ENCODE measurements at places on chromosomes 3 and 15.

DNA sequence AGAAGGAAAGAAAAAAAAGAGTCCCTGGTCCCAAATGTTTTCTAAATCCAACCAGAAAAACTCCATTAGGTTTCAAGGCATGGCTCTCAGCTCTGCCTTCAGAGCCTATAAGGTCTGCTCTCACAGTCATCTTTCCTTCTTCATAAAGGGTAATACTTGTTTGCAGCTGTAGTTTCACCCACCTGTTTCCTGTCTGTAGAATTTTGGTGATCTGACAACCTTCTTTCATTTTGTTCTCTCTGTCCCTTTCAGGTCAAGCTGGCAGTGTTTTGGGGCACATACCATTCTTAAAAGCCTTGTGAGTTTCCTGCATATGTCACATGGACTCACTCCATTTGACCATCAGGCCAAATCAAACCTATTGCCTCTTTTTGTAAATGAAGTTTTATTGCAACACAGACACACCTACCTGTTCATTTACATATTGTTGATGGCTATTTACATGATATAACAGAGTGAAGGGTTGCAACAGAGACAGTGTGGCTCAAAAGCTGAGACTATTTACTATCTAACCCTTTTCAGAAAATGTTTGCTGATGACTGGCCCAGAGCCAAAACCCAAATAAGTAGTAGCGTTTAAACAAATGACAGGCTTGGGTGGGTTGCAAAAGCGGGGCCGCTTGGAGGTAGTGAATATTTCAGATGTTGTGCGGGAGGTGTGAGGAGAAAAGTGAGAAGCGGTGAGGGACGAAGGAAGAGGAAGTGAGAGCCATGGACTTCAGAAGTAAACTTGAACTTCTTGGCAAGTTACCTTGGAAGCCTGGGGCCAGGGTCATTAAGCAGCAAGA is 292.7 kb upstream of the PROK2 start:
- no peak for DNase-seq

GRCh38 chr3:42723219-42723618 is 20.6 kb upstream of the HHATL start:
- no peak for DNase-seq

DNA sequence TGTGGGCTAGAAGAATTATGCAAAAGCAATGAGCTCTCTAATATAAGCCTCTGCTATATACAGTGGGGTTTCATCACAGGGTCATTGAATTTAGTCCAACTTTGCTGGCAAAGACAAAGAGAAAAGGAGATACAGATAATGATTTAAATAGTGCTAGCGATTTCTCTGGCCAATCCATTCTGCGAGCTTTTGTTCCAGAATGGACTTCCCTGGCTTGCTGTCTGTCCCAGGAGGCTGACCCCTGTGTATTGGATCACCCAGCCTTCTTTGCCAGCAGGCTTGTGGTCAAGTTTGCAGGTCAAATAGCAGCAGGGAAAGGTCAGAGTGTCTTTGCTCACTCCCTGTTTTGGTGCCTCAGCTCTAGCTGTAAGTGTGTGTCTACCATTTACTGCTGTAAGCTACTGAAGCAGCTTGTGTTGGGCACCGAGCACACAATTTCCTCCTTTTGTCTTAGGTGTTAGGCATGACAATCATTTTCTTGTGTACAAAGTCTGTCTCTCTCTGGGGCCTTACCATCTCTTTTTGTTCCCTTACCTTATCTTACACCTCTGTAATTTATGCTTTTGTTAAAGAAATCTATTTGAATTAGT is 55.7 kb downstream of the UNC13C start:
- DNase-seq = no peak

GRCh38 chr3:13022348-13023234 is 50.6 kb downstream of the IQSEC1 start:
- peak; percentile 83 for DNase-seq

- no peak for DNase-seq
Observed at GRCh38 chr3:33722626-33723370, 4.7 kb upstream of the CLASP2 start.

GRCh38 chr3:139564294-139564861 is 24.8 kb upstream of the RBP1 start:
- no peak for DNase-seq
